Eye (tissue), 1 donor: ENCODE measurements at places on chromosomes 3 and 15.

GRCh38 chr15:85554852-85555521 lies 174.6 kb downstream of the AKAP13 start:
- DNase-seq: no peak

DNA sequence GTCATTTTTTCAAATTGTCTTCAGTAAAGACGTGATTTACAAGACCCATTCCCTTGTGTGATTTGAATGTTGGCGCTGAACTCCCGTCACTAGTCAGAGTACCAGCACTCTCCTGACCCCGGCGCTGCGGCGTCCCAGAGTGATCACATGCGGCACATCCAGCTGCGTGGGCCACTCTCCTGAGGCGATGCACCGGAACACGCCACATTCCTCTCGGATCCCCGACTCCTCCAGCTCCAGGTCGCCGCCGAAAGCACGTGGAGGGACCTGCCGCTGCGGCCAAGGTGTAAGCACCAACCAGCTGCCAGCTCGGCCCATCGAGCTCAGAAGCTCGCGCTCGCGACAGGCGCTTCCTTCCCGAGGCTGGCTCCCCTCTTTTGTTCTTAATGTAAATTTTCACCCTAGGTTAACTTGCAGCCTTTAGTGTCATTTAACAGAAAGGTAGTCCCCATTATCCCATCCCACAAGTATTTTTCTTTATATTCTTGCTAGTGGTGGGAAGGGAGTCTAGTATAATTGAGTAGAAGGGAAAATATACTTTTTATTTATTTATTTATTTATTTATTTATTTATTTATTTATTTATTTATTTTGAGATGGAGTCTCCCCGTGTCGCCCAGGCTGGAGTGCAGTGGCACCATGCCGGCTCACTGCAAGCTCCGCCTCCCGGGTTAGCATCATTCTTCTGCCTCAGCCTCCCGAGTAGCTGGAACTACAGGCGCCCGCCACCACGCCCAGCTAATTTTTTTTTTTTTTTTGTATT lies 61.7 kb upstream of the VGLL3 start:
- DNase-seq: no peak

GRCh38 chr3:140823106-140823505 lies 118.5 kb upstream of the SLC25A36 start:
- no peak for DNase-seq

DNA sequence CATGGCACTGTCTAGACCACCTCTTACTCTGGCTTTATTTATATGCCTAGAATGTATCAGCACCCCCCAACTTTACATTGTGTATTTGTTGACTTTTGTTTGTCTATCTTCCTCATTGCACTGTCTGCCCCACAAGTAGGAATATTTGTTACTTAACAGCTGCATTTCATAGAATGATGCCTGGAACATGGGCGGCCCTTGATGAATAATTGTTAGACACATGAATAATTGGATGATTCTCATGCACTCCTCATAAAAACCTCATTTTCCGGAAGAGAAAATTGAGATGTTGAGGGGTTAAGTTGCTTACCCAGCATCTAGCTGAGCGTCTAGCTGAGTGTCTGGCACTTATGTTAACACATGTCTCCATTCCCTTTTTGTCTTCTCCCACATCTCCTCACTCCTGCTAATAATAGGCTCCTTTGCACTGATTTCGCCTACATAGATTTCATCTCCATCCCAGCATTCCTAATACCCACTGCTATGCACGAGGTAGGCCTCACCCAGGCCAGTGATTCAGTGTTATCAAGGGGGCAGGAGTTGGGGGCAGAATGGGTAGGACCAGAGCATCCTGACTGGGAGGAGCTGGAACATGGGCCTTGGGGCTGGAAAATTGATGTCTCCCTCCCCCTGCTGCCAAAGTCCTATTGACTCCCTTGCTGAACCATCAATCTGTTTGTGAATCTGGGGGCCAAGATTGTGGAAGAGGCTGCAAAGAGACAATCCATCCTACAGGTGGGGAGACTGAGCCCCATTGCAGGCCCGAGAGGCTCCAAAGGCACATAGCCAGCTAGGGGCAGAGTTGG lies 7.8 kb upstream of the WNT7A start:
- no peak for DNase-seq

GRCh38 chr3:124409650-124410275 lies 320.5 kb upstream of the UMPS start:
- peak; percentile 29 for DNase-seq

- no peak for DNase-seq
Measured at GRCh38 chr3:104279617-104280016, 1087.1 kb upstream of the ALCAM start.

GRCh38 chr3:136018876-136019275 lies 53.3 kb downstream of the PPP2R3A start:
- DNase-seq: no peak

DNA sequence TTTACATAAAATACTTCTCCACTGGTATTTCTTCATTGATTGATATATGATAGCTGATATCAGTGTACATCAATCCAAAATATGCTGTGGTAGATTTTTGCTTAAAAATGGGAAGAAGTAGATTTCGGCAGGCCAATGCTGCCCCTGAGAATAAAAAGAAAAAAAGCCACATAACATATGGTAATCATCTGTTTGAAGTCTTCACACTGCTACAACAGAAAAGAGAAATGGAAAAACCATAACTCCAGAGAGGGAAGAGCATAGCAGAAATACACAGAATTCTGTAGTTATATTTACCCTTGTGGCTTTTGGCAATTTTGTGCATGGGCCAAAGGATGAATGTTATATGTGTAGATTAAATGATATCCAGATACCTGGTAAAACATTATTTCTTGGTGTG lies 143.1 kb upstream of the KCNMB2 start:
- DNase-seq: no peak

DNA sequence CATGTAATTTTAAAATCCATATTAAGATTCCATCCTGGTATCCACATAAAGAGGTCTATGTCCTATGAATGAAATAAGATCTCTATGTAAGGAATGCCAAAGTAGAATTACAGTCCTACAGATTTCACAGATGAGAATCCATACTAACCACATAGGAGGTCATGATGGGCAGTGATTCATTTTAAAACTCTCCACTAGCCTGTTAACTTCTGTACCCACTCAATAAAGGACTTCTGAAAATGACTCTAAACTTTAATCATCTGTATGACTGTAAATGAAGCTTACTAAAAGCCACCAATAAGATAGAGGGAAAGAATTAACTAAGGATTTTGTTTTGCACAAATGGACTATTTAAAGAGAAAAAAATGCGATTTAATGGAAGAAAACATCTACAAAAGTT lies 28.7 kb downstream of the MORC1 start:
- DNase-seq: no peak

DNA sequence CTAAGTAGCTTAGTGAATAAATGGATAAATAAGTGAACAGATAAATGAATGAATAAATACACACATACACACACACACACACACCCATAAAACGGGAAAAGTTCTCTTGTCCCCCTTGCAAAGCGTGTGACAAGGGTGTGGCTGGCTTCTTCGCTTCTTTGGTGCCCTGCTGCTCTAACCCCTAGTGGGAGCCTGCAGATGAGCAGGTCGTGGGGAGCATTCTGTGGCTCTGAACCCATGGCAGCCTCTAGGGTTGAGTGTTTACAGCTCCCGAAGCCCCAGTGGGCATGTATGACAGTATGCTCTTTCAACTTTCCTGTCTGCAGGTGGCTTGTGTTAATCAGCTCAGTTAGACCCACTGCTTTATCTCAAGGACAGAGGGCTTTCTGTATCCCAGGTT lies 582.3 kb downstream of the EDEM1 start:
- DNase-seq: no peak

- DNase-seq: no peak
Measured at GRCh38 chr3:126004692-126005091, 35.7 kb downstream of the ROPN1B start.

DNA sequence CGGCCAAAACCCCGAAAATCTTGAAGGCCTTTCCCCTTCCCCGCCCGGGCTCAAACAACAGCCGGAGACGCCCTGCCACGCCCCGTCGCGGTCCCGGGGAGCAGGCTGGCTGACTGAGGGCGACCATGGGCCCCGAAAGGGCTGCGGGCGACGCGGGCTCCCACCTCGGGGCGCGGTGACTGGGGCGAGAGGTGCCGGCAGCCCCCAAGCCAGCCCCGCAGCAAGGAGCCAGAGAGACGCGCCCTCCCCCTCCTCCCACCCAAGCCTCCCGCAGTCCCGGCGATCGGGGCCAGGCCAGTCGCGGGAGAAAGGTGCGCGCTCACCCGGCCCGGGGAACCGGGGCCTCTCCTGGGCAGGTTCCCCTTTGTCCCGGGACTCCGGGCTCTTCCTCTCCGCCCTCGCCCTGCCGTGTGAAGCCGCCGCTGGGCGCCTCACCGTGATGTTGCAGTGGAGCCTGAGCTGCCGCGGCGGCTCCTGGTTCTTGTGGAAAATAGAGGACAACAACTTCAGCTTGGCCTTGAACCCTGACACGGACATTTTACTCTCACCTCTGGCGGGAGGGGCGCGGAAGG lies 30.6 kb upstream of the ZSCAN2 start:
- peak; percentile 83 for DNase-seq

GRCh38 chr3:177574222-177574856 lies 377.1 kb upstream of the TBL1XR1 start:
- peak; percentile 52 for DNase-seq

DNA sequence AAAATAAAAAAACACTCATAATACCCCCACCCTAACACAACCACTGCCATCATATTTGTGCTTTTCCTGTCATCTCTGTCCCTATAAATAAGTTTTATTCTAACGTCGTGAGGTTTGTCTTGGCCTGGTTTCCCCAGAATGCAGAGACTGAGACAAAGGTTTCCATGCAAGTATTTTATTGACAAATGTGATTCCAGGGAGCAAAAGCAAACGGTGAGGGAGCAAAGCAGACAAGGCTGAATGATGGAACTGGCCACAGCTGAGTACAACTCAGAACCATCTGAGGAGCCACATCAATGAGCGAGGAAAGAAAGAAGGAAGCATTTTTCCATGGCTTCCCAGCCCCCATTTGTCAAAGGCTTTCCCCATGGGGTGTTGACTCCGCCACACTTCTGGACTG lies 37.7 kb upstream of the LARS2 start:
- DNase-seq: no peak

- no peak for DNase-seq
Measured at GRCh38 chr3:52801839-52802238, 7.2 kb downstream of the ITIH3 start.
